SHP77 (cell line): ENCODE measurements at places on chromosomes 11 and 22.

DNA sequence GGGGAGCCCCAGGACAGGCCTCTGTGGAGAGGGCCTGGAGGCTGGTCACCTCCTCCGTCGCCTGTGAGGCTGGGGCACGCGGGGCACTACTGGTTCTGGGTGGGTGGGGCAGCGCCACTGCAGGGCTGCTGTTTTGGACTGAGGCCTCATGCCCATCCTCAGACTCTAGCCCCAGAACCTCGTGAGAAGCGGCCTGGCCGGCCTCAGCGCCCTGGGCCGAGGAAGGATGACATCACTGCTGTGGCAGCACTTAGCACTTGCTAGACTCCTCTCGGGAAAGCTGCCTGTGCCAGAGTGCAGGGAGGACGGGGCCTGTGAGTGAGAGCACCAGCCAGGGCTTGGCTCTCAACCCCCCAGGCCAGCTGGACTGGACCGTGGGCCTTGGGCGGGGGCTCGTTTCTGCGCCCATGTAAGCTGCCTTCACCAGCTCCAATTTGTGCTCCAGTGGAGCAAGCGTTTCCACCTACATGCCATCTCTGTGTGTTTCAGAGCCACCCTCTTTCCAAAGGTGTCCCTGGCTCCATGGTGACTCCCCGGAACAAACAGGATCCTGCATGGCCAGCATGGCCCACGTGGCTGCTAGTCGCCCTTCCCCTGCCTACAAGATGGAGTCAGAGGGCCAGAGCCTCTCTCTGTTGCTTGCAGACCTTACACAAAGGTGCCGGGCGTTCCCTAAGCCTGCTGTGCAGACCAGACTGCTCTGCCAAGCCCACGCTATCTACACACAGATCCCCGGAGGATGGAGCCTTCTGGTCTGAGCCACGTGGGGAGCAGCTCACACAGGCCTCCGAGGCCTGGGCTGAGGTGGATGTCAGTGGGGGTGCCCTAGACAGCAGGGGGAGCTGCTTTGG, 102.9 kb downstream of the CTTN start:
- DNase-seq: no peak

DNA sequence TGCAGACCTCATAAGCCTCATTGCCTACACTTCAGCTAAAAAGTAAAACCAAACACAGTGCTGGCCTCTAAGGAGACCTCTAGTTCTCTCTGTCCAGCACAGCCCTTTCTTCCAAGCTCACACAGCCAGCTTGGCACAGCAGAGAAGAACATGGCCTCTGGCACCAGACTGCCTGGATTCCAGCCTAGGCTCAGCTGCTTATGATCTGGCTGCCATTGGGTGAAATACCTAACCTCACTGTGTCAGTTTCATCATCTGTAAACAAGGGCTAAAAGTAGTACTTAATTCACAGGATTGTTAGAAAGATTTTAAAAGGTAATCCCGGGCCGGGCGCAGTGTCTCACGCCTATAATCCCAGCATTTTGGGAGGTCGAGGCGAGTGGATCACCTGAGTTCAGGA, 9.9 kb upstream of the ACER3 start:
- DNase-seq: no peak

GRCh38 chr22:43783777-43784176, 28.3 kb downstream of the EFCAB6 start:
- no peak for DNase-seq

- DNase-seq: no peak
Observed at GRCh38 chr11:35144136-35144741, 5.3 kb downstream of the CD44 start.

- no peak for DNase-seq
Observed at GRCh38 chr11:118450451-118450850, 14.2 kb downstream of the KMT2A start.

DNA sequence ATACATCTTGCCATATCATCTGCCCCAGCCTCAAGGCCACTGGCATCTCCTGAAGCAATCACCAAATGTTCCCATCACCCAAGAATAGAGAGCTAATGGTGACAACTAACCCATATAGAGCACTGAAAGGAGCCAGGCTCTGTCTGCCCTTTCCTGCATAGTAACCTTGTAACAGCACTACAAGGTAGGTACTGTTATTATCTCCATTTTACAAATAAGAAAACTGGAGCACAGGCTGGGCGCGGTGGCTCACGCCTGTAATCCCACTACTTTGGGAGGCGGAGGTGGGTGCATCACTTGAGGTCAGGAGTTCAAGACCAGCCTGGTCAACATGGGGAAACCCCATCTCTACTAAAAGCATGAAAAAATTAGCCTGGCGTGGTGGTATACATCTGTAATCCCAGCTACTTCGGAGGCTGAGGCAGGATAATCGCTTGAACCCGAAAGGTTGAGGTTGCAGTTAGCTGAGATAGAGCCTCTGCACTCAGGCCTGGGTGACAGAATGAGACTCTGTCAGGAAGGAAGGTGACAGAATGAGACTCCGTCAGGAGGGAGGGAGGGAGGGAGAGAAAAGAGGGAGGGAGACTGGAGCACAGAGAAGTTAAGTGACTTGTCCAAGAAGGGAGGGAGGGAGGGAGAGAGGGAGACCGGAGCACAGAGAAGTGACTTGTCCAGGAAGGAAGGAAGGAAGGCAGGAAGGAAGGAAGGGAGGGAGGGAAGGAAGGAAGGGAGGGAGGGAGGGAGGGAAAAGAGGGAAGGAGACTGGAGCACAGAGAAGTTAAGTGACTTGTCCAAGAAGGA, 2.2 kb downstream of the SLC35F2 start:
- DNase-seq: no peak

DNA sequence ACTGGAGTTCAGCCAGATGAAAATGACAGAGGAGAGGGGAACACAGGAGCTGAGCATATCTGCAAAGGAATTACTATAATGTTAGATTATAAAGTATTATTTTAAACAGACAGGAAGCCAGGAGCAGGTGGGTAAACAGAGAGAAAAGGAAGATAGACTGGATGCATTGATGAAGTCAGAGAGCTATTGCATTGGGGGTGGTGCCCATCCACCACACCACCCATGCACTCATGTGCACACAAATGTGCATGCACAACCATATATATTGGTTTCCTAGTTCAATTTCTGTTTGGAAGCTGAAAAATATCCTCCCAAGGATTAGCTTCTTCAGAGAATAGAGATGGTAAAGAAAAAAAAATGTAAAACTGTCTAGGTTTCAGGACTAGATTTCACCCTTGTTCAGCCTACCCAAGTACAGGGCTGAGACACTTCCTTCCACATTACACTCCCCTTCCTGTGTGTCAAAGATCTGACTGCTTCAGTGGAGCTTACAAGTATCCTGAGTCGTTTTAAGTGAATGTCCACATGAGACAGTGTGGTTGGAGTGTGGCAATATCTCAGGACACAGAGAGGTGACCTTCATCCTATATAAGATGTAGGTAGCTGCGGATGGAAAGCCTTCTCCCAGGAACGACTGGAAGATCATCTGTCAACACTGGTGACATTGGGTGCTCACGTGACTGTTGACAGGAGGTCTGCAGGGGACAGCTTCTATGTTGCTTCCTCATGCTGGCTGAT, 12.2 kb upstream of the SMPD1 start:
- DNase-seq: no peak

DNA sequence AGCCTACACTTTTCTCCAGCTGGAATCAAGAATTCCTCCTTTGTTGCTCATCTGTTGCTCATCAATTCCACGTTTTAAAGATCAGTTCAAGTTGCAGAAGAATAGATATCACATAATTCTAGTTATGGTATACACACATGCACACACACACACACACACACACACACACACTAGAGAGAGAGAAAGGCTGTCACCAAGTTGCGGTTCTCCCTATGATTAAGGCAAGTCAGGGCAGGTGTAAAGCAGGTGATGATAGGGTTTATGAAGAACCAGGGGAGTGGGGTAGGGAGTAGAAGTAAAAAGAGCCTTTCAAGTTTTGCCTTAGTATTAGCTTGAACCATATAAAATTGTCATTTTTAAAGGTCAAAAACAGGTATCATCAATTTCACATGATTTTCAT, 31.7 kb upstream of the TMPRSS4 start:
- DNase-seq: no peak

DNA sequence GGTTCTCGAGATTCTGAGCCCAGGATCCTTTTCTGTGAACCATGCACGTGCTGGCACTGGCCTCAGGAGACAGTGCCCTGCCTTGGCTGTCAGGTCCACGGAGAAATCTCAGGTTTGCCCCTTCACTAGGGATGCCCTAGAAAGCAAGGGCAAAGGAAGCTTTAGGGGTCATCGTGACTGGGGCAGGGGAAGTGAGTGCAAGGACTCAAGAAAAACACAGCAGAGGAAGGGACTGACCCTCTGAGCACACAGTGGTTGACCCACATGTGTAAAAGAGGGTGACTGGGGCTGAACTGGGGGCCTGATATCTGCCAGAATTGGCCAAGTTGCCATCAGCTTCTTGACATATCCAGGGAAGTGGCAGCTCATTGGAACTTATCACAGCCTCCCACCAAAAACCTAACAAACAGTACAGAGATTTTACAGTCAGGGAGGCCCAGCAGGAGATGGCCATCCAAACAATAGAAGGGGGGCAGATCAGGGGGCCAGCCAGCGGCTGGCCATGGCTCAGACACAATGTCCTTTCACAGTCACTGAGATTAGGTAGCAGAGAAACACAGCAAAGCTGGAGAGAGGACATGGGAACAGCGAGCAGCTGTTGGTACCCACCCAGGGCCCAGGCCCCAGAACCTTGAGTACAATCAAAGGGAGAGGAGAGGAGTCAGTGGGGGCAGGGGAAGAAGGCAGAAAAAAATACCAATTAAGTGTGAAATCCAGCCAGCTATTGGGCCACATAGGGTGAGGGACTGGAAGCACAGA, 4.4 kb downstream of the TMEM121B start:
- no peak for DNase-seq

DNA sequence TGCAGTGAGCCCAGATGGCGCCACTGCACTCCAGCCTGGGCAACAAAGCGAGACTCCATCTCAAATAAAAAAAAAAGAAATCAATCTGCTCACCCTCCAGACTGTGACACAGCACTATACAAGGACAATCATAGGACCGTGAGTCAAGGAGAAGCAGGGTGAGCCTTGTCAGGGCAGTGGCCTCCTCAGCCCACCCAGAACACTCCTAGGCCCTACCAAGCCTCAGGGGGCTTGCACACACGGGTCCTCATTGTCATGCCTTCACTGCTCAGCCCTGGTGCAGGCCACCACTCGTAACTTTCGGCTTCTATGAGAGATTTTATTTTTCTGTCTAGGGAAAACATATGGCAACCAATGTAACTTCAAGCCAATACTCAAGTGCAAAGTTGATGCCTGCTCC, 35.8 kb downstream of the DGCR2 start:
- no peak for DNase-seq

DNA sequence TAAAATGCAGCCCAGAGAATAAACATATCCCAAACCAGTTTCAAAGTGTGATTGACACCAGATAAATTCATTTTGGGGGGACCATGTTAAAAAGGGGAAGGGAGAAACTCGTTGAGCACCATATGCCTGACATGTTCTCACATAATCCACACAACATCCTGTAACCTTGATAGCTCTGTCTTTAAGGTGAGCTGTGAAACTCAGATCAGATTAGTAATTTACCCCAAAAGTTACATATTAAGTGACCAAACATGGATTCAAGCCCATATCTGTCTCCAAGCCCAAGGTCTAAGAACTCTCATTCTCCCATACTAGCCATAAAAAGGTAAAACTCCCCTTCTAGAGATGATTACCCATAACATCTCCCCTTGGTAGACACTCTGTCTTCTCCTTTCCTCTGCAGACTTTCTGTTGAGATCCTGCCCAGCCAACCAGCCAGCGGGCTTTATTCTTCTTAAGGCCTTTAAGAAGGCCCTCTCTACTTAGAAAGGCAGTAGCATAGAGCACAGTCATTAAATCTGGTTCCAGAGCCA, 150.7 kb downstream of the CCDC34 start:
- no peak for DNase-seq

DNA sequence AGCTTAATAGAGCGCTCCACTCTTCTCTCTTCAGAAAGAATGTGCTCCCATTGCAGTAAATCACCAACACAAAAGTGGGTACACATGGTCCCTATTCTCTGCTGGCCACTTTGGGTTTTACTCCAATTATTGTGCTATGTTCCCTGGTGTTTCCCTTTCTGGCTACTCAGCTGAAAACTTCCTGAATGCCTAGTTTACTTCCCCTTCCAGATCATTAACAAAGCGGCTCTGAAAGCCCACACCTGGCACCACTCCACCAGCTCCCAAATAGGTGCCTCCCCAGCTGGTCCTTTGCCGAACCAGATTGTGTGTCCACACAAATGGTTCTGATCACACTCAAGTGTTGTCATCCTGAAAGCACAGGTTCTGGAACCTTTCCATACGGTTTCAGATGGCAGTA, 443.7 kb downstream of the NTM start:
- no peak for DNase-seq

GRCh38 chr11:130997278-130997677, 81.0 kb upstream of the SNX19 start:
- DNase-seq: no peak

- DNase-seq: no peak
Observed at GRCh38 chr11:69637941-69638871, 2.8 kb upstream of the CCND1 start.

DNA sequence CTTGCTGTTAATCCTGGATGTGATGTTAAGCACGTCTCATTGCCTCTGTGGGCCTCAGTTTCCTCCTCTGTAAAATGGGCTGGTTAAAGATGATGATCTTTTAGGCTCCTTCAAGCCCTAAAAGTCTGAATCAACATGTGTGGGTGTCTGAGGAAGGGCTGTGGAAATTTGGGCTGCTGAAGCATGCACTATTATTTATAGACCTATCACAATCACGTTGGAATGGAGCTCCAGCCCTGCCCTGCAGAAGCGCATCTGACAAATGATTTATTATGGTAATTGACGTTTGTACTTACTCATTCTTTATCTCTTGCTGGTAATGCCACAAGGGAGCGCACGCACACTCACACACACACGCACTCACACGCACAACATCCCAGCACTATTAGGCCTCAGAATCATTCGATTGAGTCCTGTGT, 20.4 kb downstream of the P2RX3 start:
- no peak for DNase-seq

- no peak for DNase-seq
Observed at GRCh38 chr11:58829786-58830185, 14.7 kb downstream of the GLYATL2 start.

DNA sequence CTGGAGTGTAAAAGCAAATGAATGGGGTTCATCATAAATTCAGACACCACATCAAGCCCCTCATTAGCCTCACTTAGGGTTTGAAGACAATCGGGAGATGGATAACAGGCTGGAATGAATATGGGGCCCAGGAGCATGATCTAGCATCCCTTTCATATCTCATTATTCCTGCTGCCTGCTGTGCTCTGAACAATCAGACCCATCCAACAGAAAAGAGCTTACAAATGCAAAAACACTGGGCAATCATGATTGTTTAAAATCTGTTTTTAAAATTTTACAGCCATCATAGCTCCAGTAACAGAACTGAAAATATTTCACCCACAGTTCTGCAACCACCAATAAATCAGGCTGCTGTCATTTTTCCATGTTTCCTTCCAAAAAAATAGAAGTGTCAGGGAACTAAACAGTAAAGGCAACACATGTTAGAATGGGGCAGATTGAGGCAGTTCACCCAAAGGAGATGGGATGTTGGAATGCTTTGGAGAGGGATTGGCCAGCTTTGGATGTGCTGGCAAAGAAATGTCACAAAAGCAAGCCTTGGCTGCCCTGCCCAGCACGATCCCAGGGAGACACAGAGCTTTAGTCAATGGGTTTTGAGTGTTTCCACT, 47.8 kb upstream of the BMAL1 start:
- DNase-seq: no peak
